ENCODE measurements at places on chromosomes 2 and 18.
A peak's percentile ranks its signal among the peaks of the same experiment; 100 is the strongest.

DNA sequence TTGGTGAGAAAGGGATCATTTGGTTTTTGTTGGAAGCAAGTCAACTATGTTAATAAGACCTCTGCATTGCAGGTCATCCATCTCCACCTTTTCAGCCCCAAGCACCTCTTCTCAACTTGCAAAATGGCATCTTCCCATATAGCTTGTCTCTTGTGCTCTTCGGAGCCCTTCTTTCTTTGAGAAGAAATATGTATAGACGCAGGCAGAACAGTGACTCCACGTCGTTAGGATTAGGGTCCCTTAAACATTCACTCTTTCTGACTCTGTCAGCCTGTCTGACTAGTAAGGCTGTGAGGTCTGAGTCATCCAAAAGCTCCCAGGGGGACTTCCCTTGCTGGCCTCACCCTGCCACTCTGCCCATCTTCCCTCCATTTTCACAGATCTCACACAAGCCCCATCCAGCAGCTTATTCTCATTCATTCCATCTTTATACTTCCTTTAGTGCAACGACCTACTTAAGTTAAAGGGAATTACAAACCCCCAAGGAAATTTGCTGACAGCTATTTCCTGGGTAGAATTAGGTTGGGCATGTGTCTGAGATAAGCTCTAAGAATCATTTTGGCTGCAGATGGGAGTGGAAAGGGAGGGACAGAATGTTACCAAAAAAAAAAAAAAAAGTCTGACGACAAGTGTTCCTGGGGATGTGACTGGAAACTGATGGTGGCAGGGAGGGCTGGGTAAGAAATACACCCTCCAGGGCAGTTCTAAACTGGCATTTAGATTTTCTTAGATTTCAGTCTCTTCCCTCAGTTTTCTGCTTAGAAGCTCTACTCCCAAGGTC lies 37.7 kb upstream of the MEX3C start:
- no peak for DNase-seq
- peaks cover 24% of the 10 kb centered on the region for H3K4me1 ChIP-seq
- H3K27ac ChIP-seq, result no peak overlapping the region
- no peak overlapping the region for H3K4me3 ChIP-seq
- H3K27me3 ChIP-seq, result peaks cover 4% of the 10 kb centered on the region
- no peaks in the 10 kb centered on the region for H3K36me3 ChIP-seq

DNA sequence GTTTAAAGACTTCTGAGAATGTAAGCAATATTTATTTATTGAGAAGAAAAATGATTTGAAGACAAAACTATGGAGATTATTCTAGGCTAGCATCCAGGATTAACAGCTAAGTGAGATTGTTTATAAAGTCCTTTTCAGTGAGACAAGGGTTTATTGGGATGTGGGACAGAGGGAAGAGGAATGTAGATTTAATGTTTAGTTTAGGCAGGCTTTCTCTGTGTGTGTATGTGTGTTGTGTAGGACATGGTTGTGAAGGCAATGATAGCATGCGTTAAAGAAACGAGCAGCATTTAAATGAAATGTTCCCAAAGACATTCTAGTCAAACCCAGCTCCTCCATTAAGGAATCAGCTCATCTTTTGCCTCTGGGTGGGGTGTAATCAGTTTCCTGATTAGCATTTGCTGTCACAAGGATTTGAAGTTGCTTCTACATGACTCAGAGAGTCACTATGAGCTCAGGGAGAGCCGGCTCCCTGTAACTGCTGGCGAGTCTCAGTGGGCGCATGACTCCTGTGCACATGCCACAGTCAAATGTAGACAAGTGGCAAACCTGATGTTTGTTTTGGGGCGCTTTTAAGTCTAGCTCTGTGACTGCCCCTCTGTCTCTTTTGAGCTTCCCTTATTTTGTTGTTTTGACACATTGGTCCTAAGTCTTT lies 442.2 kb upstream of the CELF4 start:
- no peaks in the 10 kb centered on the region for H3K27me3 ChIP-seq
- no peak for DNase-seq
- H3K4me3 ChIP-seq, result no peak overlapping the region

GRCh38 chr2:68908392-68908970 lies 37.3 kb upstream of the BMP10 start:
- peak overlapping the region; percentile 16 for H3K4me3 ChIP-seq
- H3K27ac ChIP-seq, result peak overlapping the region; percentile 92
- peaks cover 9% of the 10 kb centered on the region for H3K36me3 ChIP-seq
- peaks cover 37% of the 10 kb centered on the region for H3K4me1 ChIP-seq

- peak; percentile 28 for DNase-seq
- no peaks in the 10 kb centered on the region for H3K36me3 ChIP-seq
- peak overlapping the region; percentile 42 for H3K27ac ChIP-seq
- H3K4me3 ChIP-seq, result peak overlapping the region; percentile 75
- peaks cover 27% of the 10 kb centered on the region for H3K4me1 ChIP-seq
- H3K27me3 ChIP-seq, result peaks cover 12% of the 10 kb centered on the region
Observed at GRCh38 chr18:46070815-46071652, 1.0 kb downstream of the PSTPIP2 start.

- peaks cover 33% of the 10 kb centered on the region for H3K36me3 ChIP-seq
- H3K27me3 ChIP-seq, result peaks cover 14% of the 10 kb centered on the region
- H3K4me1 ChIP-seq, result peaks cover 45% of the 10 kb centered on the region
- DNase-seq, result peak; percentile 59
- peak overlapping the region; percentile 92 for H3K4me3 ChIP-seq
Observed at GRCh38 chr2:219254590-219255201, 978 bp upstream of the TUBA4A start.

- no peak for DNase-seq
- H3K27me3 ChIP-seq, result no peaks in the 10 kb centered on the region
- H3K27ac ChIP-seq, result no peak overlapping the region
- H3K4me3 ChIP-seq, result no peak overlapping the region
Observed at GRCh38 chr18:6624661-6625311, 104.7 kb upstream of the ARHGAP28 start.
